B cell (primary cell): ENCODE measurements at places on chromosomes 2 and 18. TPM values are rescaled to one million over a fixed set of nuclear protein-coding genes. Genes with fewer than 3 reads are reported as not detected.
A peak's percentile ranks its signal among the peaks of the same experiment; 100 is the strongest.

The UGT1A4 gene
- not detected in 2 replicates for polyA plus RNA-seq

GRCh38 chr2:206054952-206055351 lies 31.0 kb downstream of the INO80D start:
- DNase-seq = no peak
- H3K4me1 ChIP-seq = peaks cover 5% of the 10 kb centered on the region
- H3K36me3 ChIP-seq = peaks cover 2% of the 10 kb centered on the region
- no peak overlapping the region for H3K27ac ChIP-seq

GRCh38 chr2:189024901-189025618 lies 50.9 kb downstream of the COL3A1 start:
- H3K36me3 ChIP-seq = no peaks in the 10 kb centered on the region
- H3K4me1 ChIP-seq = no peaks in the 10 kb centered on the region
- no peaks in the 10 kb centered on the region for H3K27me3 ChIP-seq
- no peak for DNase-seq
- H3K27ac ChIP-seq = no peak overlapping the region

DNA sequence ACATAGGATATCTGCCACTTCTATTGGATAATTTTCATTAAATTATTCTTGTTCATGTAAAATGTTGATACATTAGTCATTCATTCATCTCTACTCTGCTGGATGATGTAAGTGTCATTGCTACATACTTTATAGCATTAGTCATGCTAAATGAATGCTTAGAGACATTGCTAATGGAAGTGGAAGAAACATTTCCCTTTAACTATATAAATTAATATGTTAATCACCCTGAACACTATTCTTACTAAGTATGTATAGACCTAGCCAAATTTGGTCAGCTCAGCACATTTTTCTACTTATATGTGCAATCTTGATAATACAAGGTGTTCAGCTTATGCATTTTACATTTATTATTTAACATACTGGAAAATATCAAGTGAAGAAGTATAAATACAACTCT lies 160.2 kb downstream of the DPP4 start:
- no peaks in the 10 kb centered on the region for H3K36me3 ChIP-seq
- no peak overlapping the region for H3K4me3 ChIP-seq
- H3K4me1 ChIP-seq = no peaks in the 10 kb centered on the region
- DNase-seq = no peak
- no peak overlapping the region for H3K27ac ChIP-seq

DNA sequence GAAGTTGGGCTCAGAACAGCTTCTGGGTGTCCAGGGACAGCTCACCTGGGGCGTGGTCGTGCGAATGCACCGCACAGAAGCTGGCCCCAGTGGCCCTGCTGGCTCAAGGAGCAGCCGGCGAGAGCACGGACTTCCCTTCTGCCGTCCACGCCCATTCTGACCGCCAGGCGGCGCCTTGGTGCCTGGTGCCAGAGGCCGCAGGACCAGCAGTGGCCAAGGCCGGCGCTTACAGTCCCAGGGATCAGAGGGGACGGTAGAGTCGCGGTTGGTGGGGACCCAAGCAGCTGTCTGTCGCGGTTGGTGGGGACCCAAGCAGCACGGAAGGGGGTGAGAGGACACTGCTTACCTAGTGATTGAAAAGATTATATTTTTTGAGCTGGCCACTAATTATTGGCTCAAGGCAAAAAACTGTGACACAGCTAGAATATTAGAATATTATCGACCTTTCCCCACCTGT lies 25.7 kb downstream of the NPPC start:
- H3K36me3 ChIP-seq = no peaks in the 10 kb centered on the region
- peak; percentile 58 for DNase-seq
- no peaks in the 10 kb centered on the region for H3K27me3 ChIP-seq
- no peak overlapping the region for H3K27ac ChIP-seq
- H3K4me1 ChIP-seq = no peaks in the 10 kb centered on the region

DNA sequence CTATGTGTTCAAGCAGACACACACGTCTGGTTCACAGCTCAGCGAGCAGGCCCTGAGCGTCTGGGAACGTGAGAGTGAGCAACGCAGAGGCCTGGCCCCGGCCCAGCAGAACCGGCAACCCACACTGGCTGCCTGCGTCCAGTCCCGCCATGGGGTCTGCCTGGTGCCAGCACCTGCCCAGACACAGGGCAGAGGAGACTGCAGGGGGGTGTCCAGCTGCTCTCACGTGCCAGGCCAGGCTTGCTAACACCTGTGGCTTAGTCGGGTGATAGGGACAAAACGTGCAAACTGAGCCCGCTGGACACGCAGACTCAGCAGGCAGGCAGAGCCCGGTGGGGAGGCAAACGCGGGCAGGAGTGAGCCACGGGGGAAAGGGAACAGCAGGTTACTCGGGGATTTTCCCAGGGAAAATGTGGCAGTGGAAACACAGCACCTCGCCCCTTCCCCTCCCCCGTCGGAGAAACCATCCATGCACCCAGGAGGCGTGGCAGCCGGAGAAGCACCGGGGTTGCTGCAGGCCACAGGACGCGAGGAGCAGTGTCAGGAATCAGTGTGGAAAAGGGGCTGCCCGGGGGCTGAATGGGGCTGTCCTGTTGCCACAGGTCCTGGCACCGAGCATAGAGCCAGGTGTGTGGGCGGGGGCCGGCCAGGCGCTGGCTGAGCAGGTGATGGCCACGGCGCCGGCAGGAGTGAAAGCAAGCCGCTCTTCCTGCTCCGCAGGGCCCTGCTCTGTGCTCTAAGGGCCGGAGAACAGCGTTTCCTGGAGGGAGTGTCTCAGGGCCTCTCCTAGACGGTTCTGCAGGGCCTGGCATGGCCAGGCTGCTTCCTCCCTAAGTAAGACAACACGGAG lies 154.7 kb downstream of the HDAC4 start:
- H3K27ac ChIP-seq = no peak overlapping the region
- no peak overlapping the region for H3K4me3 ChIP-seq
- peaks cover 7% of the 10 kb centered on the region for H3K27me3 ChIP-seq
- H3K4me1 ChIP-seq = no peaks in the 10 kb centered on the region
